Smooth muscle cell of trachea (primary cell): ENCODE measurements at places on chromosomes 1 and 21. TPM values are rescaled to one million over a fixed set of nuclear protein-coding genes. Genes with fewer than 3 reads are reported as not detected.

The TPTE gene
- not detected in 2 replicates for total RNA-seq

The GIPC2 gene
- total RNA-seq: 0.33 and 0.73 TPM in 2 replicates

The LRRC38 gene
- total RNA-seq: not detected in 2 replicates

The F13B gene
- not detected in 2 replicates for total RNA-seq

The FAM78B gene
- total RNA-seq: 0.29 and 0.50 TPM in 2 replicates

The ZSWIM5 gene
- total RNA-seq: 1.3 and 2.8 TPM in 2 replicates

The ABCA4 gene
- 0.17 TPM in 1 of 2 replicates, not detected in the other for total RNA-seq
